ENCODE measurements at places on chromosomes 2 and 18.

DNA sequence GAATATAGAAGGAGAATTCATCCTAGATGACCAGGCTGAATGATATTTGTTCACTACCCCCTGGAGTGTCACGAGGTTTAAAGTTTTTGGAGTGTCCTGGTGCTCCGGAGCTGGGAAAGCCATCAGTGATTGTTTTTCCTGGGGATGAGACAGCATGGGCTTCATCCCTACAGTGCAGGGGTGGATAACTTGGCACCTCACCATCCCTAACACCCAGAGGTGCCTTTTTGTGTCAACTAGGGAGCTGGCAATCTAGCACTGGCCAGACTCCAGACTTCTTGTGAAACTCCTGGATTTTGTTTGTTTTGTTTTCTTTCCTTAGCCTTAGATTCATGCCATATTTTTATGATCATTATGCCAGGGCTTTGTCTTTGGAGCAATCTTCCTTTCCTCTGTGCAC is 164.8 kb downstream of the PRKCE start:
- peaks cover 45% of the 10 kb centered on the region for H3K4me1 ChIP-seq
- no peak overlapping the region for H3K27ac ChIP-seq
- no peaks in the 10 kb centered on the region for H3K27me3 ChIP-seq
- H3K4me3 ChIP-seq, result no peak overlapping the region
- peak; percentile 66 for DNase-seq

DNA sequence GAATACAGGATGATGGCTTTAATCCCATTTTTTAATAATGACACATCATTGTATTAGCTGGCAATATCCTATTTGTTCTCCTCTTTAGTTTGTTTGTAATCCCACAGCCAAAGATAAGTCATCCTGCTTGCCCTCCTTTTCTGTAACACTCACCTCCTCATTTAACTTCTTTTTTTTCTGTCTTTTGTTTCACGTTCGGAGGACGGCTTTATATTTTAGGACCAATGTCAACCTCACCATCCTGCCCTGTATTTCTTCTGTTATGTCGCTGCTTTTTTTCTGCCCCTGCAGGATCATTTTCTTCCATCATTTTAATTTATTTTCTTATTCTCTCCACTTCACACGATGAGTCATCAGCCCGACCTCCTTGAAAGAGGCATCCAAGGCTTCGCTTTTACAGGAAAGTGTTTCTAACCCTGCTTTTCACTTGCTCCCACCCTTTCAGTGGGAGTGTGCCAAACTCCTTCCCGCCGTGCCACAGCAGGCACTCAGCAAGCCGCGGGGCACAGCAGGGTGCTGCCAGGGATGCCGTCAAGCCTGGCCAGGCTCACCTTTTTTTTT is 11.4 kb downstream of the RAB31 start:
- H3K27me3 ChIP-seq, result no peaks in the 10 kb centered on the region
- no peak for DNase-seq
- H3K4me3 ChIP-seq, result no peak overlapping the region
- H3K27ac ChIP-seq, result peak overlapping the region; percentile 64

- no peaks in the 10 kb centered on the region for H3K4me1 ChIP-seq
- no peak for DNase-seq
- no peak overlapping the region for H3K4me3 ChIP-seq
- H3K36me3 ChIP-seq, result peaks cover 37% of the 10 kb centered on the region
- no peak overlapping the region for H3K27ac ChIP-seq
Measured at GRCh38 chr2:8729939-8730338, 48.1 kb downstream of the ID2 start.

- DNase-seq, result peak; percentile 41
- H3K4me3 ChIP-seq, result no peak overlapping the region
- no peaks in the 10 kb centered on the region for H3K4me1 ChIP-seq
- peak overlapping the region; percentile 51 for H3K27ac ChIP-seq
Measured at GRCh38 chr18:57698571-57699276, 77.1 kb upstream of the NARS1 start.

- H3K27ac ChIP-seq, result no peak overlapping the region
- no peaks in the 10 kb centered on the region for H3K36me3 ChIP-seq
- peak; percentile 44 for DNase-seq
- H3K4me3 ChIP-seq, result no peak overlapping the region
- H3K4me1 ChIP-seq, result no peaks in the 10 kb centered on the region
- peaks cover 6% of the 10 kb centered on the region for H3K27me3 ChIP-seq
Measured at GRCh38 chr18:48023334-48024008, 93.0 kb upstream of the SMAD2 start.

DNA sequence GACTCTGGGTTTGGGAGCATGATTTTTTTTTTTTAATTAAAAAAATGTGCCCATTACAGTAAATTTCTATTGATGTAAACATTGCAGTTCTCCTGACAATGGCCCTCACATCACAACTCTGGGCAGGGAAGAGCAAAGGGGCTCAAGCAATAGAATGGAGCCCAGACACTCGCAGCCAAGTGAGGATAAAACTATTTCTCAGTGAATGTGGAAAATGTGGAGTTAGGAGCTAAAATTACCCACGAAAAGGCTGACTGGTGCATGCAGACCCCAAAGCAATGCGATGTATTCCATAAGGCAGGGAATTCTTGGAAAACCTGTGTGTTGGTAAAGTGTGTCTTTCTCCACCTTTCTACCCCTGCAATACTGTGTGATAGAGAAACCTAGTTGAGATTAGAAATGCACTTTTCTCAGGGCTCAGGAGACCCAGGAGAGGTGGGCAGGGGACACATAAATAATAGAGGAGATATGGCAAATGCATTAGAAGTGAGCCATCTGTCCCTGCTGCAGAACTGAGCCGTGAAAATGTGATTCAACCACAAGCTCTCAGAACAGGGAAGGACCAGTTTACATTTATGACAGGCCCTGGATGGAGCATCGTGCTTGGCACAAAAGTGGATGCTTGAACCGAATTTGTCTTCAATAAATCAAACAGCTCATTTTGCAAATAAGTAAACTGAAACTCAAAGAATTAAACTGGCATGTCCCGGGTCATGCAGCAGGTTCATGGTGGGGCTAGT is 100.1 kb downstream of the MYCN start:
- no peaks in the 10 kb centered on the region for H3K4me1 ChIP-seq
- no peak for DNase-seq
- H3K36me3 ChIP-seq, result no peaks in the 10 kb centered on the region
- H3K27ac ChIP-seq, result no peak overlapping the region

- no peaks in the 10 kb centered on the region for H3K36me3 ChIP-seq
- H3K4me3 ChIP-seq, result no peak overlapping the region
- no peak for DNase-seq
- no peaks in the 10 kb centered on the region for H3K27me3 ChIP-seq
Measured at GRCh38 chr2:207248702-207249377, 83.1 kb upstream of the KLF7 start.

DNA sequence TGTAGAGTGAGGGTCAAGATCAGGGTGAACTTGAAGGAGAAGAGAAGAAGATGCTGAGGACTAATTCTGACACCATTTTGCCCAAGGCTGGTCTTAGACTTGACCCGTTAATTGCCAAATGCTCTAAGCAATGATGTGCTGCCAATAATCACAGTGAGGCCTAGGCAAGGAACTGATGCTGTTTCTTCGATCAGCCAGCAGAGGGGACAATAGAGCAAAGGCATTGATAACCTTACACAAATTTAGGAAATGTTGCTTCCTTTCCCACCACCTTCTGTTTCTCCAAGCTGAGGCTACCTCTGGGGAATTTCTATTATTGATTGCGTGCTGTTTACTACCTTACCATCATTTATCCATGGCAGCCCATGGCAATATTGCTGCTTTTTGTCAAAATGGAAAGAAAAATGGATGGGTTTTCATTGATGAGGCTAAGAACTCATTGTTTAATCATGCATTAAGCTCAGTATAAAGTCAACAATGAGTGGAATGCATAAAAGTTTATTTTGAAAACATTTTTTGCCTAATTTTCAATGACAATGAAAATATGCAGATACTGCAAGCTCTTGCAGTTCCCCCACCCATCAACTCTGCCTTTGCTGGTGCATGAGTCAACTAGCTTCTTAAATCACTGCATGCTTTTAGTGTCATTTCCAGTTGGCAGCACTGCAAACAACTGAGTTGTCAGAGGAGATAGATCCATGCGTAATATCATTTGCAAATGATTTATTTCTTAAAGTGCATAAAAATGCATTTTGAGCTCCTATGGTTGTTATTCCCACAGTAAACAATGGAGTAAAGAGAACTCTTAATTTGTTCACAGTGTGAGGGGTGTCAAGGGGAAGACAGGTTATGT is 116.4 kb upstream of the NYAP2 start:
- no peaks in the 10 kb centered on the region for H3K4me1 ChIP-seq
- H3K4me3 ChIP-seq, result no peak overlapping the region
- DNase-seq, result peak; percentile 14
- no peak overlapping the region for H3K27ac ChIP-seq
- H3K36me3 ChIP-seq, result no peaks in the 10 kb centered on the region
- no peaks in the 10 kb centered on the region for H3K27me3 ChIP-seq
